ENCODE measurements at places on chromosomes 5 and 9.

DNA sequence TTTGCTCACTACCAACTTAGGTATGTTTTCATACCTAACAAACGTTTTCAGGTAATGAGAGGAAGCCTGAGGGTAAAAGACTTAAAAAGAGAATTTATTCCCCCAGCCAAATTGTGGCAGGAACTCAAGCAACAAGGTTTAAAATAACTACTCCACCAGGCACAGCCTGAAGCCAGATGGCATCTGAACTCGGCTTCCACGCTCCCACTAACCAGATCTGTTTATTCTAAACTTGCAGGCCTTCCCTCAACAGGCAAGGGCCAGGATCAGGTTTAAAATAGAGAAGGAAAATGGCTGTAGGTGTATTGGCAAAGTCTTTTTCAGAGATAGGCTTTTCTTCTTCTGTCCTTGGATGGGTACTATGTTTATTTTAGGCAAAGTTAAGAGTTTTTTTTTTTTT is 89.4 kb downstream of the OTULIN start:
- DNase-seq: no peak

DNA sequence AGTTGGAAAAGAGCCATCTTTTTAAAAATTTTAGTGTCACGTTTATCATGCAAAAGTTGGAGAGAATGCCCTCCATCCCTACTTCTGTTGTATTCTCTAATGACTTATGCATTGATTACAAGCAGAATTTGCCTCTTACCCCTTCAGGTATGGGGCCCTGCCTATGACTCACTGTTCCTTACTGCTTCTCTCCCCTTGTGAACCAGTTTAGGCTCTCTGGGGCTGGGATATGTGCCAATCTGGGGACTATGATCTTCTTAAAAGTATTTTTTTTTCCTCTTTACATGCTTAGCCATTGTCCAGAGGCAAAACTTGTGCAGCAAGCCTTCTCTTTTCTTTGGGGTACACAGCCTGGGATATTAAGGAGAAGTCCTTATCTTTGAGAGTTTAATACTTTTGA is 37.4 kb downstream of the CAMK4 start:
- DNase-seq: no peak

DNA sequence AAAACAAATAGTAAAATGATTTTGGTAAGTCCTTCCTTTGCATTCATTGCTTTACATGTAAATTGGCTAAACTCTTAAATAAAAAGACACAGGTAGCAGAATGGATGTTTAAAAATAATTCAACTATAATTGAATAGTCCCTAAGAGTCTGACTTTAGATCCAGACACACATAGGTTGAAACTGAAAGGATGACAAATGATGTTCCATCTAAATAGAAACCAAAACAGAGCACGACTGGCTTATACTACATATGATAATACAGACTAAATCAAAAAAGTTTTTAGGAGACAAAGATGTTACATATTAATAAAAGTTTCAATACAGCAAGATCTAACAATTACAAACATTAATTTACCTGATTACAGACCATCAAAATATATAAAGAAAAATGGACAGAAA is 2055.1 kb upstream of the WWC1 start:
- no peak for DNase-seq

DNA sequence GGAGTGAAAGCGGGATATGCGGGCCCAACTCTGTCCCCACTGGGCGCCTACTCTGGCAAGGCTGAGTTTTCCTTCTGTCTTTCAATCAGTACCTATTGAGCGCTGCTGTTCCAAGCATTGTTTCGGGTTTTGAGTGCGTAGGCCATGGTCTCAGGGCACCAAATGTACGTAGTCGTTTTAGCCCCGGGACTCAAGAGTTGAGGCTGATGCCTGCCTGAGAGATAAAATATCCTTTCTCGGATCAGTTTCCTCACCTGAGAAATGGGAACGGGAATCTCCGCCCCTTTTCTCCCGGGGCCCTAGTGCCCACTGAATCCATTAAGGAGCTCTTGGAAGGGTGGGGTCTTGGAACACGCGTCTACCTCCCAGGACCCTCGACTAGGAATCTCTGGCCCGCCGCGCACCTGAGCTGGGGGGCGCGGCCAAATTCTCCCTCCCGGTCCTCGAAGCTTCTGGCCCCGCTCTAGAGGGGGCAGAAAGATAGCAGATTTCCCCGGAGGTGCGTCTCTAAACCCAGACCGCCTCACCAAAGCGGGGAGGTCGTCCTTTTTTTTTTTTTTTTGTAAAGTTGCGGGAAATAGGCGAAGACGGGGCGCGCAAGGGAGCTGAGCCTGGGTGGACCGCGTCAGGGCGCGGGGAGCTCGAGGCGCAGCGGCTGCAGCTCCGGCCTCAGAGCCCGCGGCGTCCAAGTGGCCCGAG is 494 bp upstream of the CXXC5 start:
- DNase-seq: no peak

- no peak for DNase-seq
Measured at GRCh38 chr9:127390248-127390545, 6.8 kb upstream of the SLC2A8 start.

- no peak for DNase-seq
Measured at GRCh38 chr9:130994135-130995085, 14.6 kb upstream of the LAMC3 start.

DNA sequence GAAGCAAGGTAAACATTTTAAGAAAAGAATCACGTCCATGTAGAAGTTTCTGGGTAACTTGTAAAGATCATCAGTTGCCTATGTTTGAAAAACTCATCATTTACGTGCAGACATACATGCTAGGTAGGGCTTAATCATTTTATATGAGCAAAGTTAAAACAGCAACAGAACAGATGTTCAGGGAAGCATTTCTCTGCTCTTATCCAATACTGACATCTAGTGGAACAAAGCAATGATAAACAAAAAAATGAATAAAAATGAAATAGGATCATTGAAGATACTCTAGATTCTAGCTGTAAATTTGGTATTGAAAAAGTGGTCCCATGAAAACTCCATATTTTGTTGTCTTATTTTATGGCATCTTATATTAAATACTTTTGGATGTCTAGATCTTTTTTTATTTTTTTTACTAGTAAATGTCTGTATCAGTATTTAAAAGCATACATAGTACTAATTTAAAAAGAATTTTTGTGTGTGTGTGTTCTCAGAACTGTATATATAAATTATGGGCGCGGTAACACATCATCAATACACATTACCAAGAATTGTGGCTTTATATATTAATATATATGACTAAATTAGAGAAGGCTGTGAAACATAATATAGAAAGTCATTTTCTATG is 1050.2 kb downstream of the CDH12 start:
- no peak for DNase-seq

DNA sequence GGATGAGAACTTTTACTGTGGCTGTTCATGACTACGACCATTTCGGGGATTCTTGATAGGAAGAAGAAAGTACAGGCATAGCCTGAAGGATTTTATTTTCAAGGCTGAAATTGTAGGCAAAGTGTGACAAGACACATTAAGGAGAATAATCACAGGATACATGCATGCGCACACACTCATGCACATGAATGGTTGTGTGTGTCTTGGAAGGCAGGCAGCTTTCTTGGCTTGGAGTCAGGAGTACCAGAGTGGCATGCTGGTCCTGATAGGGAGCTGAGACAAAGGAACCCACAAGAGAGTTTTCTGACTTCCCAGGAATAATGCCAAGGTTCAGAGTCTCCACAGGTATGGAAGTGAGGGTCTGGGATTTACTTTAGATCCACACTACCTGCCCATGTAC is 22.2 kb downstream of the PLK2 start:
- no peak for DNase-seq

DNA sequence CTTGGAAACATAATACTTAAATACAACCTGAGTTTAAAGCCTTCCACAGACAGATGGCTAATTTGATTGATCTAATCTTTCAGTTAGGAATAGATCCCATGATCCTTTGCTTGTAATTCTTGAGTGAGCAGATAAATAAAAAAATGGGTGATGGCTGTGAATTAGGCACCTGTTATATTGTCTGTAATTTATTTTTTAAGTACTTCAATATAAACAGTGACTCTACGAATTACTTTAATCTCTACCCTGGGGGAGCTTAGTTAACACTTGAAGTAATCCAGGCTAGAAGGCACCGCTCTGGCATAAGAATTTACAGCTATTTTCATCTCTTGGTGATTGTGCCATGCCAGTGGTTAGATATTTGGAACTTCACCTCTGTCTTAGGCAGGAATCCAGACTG is 9.0 kb downstream of the EGFLAM start:
- DNase-seq: no peak

DNA sequence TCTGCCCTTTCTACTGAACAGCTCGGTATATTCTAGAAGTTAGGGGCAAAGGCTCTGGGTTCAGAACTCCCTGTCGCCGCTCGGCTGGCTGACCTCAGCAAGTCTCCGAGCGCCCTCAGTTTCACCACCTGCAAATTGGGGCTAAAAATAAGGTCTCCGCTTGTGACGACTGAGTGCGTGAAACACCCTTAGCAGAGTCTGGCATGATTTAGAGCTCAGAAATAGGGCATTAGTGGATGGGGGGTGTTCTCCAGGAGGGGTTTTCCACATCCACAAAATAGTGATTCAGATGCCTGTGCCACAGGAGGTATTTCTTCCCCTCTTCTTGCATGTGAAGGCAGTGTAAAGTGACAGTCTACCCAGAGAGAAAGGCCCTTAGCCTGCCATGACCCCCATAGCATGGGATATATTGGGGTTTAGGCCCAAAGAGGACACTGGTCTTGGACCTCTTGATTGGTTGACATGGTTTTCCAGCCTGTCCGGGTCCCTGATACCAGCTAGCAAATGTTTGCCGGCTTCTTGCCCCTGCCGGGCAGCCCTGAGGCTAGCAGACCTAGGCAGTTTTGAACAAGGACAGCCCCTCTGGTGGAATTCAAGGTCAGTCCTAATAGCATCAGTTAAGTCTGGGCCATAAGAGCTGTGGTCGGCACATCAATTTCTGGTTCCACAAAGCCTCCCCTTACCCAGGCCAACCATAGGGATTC is 1.4 kb downstream of the ERGIC1 start:
- DNase-seq: no peak

GRCh38 chr9:89252651-89253267 is 58.2 kb upstream of the CKS2 start:
- no peak for DNase-seq

- no peak for DNase-seq
Measured at GRCh38 chr9:18208166-18209059, 265.5 kb upstream of the ADAMTSL1 start.

GRCh38 chr5:131789765-131790164 is 7.1 kb downstream of the FNIP1 start:
- DNase-seq: no peak

GRCh38 chr5:142057697-142058056 is 44.9 kb upstream of the GNPDA1 start:
- no peak for DNase-seq

DNA sequence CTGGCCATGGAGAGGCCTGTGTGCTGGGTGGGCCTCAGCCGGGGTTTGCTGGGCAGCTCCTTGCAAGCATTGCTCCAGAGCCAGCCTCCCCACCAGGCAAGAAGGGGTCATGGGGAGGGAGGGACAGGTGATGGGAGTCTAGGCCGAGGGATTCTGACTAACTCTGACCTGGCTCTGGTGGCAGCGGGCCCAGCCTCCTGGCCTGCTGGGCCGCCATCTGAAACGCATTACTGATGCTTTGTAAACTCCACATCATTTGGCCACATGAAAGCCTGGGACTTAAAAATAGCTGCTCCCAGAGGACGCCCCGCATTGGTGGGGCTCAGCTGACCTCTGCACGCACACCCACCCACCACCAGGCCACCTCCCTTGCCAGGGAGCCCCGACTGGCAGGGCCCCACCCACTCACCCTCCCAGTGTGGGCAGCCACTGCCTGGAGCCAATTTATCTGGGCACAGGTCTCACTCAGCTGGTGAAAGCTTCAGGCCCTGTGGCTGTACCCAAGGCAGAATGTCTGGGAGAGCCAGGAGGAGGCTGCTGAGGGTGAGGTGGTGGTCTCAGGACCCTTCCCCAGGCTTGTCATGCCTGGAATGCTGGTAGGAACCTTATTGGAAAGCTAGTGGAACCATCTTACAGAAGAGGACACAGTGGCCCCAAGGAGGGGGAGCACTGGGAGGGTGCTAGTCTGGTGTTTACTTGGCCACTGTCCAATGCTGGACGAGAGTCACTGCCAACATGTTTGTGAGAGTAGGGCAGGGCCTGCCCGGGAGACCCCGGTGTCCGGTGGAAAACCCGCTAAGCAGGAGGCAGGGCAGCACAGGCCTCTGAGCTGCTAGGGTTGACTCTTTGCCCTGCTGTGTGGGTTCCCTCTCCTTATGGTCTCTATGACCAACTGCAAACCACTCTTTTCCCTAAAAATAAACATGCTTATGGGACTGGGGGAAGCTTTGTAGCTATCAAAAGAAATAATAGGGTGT is 10.8 kb downstream of the TCF7 start:
- DNase-seq: no peak

GRCh38 chr5:139147483-139148087 is 50.6 kb downstream of the SIL1 start:
- no peak for DNase-seq

- DNase-seq: no peak
Measured at GRCh38 chr5:170327168-170327567, 29.6 kb upstream of the LCP2 start.

DNA sequence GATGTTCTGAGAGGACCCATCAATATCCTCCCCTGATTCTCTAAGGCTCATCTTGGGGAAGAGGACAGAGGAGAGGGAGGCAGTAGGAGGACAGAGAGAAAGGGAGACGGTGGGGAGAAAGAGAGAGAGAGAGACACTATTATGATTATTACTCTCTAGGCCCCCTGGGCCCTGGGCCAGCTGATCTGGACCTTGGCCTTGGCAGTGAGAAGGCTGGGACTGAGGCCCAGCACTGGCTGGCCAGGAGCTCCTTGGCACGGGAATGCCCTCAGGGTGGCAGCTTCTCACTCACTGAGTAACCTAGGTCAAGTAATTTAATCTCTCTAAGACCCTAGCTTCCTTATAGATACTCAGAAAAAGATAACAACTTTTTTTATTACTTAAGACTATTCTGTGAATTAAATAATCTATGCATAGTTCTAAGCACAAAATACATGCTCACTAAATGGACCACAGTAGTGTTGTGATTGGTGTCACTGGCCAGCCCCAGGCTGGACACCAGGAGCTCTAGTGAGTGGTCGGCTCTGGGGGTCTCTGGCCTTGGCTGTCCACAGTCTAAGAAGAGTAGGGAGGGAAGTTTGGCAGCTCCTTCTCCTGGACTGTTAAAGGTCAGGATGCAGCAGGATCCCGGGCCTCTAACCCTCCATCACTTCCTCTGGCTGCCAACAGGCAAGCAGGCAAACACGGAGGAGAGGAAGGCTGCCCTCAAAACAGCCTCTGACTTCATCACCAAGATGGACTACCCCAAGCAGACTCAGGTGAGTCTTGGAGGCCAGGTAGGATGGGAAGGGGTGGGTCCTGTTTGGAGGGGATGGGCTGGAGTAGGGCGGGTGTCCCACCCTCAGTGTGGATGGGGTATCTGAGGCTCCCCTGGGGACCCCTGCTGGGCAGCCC is 50.0 kb downstream of the GSN start:
- DNase-seq: no peak

DNA sequence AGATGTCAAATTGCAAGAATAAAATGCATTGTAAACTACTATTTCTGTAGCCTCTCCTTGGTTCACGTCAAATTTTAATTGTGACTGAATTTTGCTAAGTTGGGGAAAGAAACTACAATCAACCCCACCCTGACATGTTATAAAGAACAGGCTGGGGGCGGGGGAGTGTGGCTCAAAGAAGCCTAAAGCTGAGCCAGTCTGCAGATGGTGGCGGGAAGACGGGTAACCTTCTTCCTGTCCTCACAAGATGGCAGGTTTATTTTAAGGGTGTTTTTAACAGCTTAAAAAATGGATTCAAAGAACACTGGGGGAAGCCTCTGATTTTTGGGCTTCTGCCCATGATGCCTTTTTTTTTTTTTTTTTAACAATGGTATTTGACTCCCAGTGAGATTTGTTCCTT is 68.5 kb upstream of the MELK start:
- DNase-seq: no peak

All from NCI-H1436 treated with DMSO at 0.1 percent for 48 hours (cell line).